Omental fat pad (tissue), 4 donors: ENCODE measurements at places on chromosomes 2 and 18.

DNA sequence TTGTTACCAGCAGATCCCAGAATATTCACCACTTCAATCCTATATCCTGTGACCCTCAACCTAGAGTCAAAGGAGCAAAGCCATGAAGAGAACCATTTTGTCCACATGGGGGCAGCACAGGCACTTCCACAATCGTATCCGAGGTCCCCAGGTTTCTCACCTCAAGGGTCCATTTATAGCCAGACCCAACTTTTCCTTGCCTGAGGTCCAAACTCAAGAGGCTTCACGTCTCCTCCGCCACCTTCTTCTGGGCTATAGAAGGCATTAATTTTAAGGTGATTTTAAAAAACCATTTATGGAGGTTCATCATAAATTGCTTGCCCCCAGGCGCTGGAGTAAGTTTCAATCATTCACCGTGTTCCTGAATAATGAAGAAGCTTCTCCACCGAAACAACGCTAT is 111.6 kb upstream of the NABP1 start:
- DNase-seq, result peak; percentile 73

- DNase-seq, result no peak
These were observed 62.5 kb downstream of the STK39 start for GRCh38 chr2:168184681-168185513.

DNA sequence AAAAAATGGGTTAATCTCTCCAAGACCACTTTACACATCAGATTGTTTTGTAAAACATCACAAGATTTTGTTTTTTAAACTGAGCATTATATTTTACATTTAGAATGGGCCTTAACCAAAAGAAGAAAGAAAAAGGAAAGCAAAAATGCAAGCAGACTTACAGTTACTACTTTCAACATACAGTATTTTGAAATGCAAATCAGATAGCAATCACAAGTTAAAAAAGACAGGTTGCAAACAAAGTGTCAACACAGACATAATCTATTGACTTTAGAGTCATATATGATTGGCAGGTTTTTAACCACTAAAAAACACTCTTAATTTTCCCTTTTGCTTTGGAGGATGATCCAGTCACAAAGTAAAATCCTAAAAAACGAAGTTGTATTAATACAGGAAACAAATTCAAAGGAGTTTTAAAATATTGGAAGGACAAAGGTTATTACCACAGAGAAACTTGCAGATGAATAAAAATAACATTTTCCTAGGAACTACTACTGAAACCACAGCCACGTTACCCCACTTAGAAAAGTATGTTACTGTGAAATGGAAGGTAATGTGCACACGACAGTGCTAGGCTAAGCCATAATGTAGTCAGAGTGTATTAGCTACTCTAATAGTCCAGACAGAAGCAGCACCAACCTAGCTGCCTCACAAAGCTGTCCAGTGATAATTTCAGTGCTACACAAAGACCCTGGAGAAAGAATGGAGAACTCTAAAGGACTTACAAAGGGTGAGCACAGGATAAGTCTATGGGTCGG is 22.9 kb downstream of the DARS1 start:
- DNase-seq, result no peak

DNA sequence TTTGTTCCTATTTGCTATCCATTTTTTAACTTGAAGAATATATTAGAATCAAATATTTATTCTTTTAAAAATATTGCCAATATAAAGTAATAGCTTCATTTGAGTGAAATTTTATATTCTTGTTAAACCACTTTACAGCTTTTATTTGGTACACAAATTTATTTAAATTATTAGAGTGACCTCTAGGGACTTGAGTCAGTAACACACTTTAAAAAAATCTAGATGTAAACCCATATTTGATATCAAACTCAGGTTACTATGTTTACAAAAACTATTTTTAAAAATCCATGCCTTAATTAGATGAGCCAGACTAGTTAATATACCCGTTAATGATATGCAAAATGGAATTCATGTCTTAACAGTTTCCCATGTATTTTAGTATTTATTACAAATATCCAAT is 134.6 kb downstream of the MAP4K4 start:
- DNase-seq, result no peak
